ENCODE measurements at places on chromosomes 1 and 21.
A peak's percentile ranks its signal among the peaks of the same experiment; 100 is the strongest.

GRCh38 chr1:150813028-150813707 lies 5.1 kb upstream of the CTSK start:
- no peak for DNase-seq

- no peak for DNase-seq
Observed at GRCh38 chr21:29267666-29268065, 31.1 kb upstream of the BACH1 start.

- DNase-seq, result peak; percentile 31
Observed at GRCh38 chr1:174990382-174990999, 9.3 kb upstream of the CACYBP start.

GRCh38 chr1:101264697-101265096 lies 27.9 kb downstream of the S1PR1 start:
- DNase-seq, result peak; percentile 43

GRCh38 chr1:31937300-31938183 lies 626 bp downstream of the PTP4A2 start:
- peak; percentile 74 for DNase-seq

- DNase-seq, result no peak
Observed at GRCh38 chr1:23159963-23160877, 8.4 kb downstream of the LUZP1 start.

DNA sequence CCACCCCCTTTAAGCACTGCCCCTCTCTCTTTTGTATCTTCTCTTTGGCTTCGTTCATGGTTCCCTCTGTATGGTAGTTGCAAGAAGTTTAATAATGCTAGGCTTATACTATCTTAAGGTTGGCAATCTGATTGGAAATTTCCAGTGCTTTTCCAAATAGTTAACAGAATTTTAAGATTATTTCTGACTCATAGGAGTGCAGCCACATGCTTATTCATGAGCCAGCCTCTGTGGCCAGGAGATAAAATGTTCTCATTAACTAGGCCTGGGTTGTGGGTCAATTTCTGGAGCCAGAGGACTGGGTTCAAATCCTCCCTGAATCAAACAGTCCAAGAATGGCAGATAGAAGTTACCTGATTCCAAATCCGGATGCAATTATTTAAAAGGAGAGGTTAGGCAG lies 103.1 kb downstream of the ATP6V1G3 start:
- DNase-seq, result no peak

DNA sequence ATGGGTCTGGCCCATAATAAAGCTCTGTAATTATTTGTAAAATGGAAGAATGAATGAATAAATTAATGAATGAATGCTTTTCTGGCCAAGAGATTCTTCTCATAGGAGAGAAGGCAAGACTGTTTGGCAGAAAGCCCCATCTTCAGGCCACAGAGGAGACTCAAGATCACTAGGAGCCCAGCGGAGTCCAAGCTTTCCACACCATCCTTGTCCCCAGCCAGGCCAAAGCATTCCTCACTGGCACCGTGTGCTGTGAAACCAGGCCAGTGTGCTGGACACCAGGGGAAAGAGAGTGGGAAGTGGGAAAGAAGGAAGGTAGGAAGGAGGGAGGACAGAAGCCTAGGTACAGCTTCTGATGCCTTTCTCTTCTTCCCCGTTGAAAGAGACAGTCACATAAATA lies 86.4 kb downstream of the PLXNA2 start:
- no peak for DNase-seq

GRCh38 chr1:113946678-113947387 lies 17.7 kb downstream of the HIPK1 start:
- no peak for DNase-seq

DNA sequence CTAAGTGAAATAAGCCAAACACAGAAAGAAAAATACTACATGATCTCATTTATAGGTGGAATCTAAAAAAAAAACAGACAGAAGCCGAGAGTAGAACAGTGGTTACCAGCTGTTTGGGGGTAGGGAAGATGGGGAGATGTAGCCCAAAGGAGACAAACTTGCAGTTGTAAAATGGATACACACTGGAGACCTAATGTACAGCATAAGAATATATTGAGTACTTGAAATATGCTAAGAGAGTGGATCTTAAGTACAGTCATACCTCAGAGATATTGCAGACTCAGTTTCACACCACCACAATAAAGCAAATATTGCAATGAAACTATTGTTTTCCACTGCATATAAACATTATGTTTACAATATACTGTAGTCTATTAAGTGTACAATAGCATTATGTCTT lies 316.7 kb downstream of the LRRC40 start:
- DNase-seq, result no peak

GRCh38 chr1:119363162-119363561 lies 5.4 kb upstream of the HAO2 start:
- DNase-seq, result no peak

GRCh38 chr21:45177039-45177438 lies 102.7 kb downstream of the ADARB1 start:
- no peak for DNase-seq

GRCh38 chr1:103265551-103265950 lies 157.2 kb upstream of the COL11A1 start:
- no peak for DNase-seq

- no peak for DNase-seq
Observed at GRCh38 chr1:12615865-12616708, 1.9 kb downstream of the DHRS3 start.

GRCh38 chr1:6420454-6421042 lies 829 bp upstream of the HES2 start:
- no peak for DNase-seq

- peak; percentile 25 for DNase-seq
Observed at GRCh38 chr21:41460578-41461527, 34.8 kb downstream of the MX1 start.

- DNase-seq, result no peak
Observed at GRCh38 chr1:238248356-238248755, 357.6 kb upstream of the ZP4 start.

DNA sequence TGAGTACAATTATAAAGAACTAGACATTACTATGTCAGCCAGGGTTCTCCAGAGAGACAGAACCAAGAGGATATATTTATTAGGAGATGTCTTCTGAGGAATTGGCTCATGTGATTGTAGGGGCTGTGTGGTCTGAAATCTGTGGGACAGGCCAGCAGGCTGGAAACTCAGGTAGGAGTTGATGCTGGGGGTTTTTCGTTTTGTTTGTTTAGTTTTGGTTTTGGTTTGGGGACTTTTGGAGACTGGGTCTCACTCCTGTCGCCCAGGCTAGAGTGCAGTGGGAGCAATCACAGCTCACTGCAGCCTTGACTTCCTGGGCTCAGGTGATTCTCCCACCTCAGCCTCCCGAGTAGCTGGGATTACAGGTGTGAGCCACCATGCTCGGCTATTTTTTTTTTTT lies 132.9 kb upstream of the ERRFI1 start:
- DNase-seq, result no peak

DNA sequence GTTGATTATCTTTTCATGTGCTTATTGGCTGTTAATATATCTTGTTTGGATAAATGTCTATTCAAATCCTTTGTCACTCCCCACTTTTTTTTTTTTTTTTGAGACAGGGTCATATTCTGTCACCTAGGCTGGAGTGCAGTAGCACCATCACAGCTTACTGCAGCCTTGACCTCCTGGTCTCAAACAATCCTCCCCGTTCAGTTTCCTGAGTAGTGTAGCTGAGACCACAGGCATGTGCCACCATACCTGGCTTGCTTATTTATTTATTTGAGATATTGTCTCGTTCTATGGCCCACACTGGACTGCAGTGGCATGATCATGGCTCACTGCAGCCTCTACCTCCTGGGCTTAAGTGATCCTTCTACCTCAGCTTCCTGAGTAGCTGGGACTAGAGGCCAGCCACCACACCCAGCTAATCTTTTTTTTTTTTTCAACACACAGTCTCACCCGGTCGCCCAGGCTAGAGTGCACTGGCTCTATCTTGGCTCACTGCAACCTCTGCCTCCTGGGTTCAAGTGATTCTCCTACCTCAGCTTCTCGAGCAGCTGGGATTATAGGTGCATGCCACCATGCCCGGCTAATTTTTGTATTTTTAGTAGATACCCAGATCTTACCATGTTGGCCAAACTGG lies 13.9 kb upstream of the MYCL start:
- DNase-seq, result no peak

DNA sequence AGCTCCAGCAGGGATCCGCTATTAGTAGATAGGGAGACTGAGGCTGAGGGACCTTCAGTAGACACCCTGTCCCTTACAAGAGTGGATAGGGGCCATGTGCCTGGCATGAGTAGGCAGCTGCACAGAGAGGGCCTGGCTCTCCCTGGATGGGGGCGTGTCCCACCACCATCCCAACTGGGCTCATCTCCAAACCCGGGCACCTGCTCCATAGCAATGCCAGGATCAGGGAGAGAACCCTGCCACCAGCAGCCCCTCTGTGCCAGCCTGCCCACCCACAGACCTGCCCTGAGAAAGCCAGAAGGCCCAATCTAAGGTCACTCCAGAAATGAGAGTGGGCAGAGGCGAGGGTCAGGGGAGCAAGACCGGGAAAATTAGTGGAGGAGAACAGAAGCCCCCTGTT lies 121.3 kb downstream of the GRIK3 start:
- DNase-seq, result no peak

DNA sequence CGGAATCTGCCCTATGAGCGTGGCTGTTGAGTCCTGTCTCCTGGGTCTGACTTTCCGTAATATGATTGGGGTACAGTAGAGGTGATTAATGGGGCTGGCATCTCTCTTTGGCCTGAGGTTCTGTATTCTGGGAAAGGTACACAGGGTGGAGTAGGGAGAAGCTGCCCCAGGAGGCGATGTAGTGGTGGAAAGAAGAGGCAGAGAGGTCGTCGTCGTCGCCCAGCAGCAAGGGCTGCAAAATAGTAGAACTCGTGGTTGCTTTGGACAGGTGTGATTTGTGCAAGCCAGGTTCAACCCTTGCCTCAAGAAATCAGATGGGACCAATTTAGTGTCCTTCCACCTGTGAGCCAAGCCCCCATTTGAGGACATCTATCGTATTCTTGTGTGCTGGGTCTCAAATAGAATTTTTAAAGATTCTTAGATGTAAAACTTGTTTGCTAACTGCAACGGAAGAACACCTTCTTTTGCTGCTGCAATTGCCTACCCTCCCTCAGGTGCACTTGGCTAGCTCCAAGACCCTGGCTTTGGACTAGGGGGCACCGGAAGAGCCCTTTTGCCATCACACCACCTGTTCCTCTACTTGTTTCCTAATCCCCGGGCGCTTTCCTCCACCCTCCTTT lies 1.3 kb upstream of the HMGN2 start:
- no peak for DNase-seq

DNA sequence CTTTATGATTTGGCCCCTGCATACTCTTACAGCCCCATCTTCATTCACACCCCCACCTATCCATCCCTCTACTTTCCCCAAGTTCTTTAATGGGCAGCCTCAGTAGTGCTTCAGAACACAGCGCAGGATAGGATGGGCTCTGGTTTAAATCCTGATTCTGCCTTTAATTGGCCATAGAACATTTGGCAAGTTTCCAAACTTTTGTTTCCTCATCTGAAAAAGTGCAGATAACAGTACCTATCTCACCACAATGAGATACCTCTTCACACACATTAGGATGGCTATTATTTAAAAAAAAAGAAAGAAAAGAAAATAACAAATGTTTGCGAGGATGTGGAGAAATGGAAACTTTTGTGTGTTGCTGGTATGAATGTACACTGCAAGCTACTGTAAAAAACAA lies 142.5 kb upstream of the VANGL1 start:
- no peak for DNase-seq

GRCh38 chr1:67393240-67393639 lies 37.0 kb downstream of the SERBP1 start:
- DNase-seq, result no peak

DNA sequence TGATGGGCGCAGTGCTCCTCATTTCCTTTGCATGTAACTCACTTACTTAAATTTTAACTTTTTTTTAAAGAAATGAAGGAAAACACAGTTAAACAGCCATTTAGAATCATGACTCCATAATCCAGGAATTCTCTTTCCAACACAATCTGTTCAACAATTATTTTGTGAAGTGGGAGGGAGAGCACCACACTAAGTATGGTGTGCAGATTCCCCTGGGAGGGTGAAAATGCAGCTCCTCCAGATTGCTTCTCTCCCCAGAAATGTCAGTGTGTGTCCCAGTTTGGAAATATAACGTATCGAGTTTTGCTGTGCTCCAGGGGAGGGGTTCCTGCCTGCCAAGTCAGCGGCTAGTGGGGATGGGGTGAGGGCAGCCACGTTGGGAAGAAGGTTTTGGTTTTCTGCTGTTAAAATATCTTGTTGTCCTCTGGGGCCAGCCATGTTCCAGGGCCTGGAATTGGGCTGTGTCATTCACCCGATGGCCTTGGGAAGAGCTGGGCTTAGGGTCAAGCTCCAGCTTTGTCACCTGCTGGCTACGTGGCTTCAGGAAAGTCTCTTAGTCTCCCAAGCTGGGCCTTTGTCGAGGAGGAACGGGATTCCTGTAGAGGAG lies 17.3 kb upstream of the DISP3 start:
- DNase-seq, result no peak

DNA sequence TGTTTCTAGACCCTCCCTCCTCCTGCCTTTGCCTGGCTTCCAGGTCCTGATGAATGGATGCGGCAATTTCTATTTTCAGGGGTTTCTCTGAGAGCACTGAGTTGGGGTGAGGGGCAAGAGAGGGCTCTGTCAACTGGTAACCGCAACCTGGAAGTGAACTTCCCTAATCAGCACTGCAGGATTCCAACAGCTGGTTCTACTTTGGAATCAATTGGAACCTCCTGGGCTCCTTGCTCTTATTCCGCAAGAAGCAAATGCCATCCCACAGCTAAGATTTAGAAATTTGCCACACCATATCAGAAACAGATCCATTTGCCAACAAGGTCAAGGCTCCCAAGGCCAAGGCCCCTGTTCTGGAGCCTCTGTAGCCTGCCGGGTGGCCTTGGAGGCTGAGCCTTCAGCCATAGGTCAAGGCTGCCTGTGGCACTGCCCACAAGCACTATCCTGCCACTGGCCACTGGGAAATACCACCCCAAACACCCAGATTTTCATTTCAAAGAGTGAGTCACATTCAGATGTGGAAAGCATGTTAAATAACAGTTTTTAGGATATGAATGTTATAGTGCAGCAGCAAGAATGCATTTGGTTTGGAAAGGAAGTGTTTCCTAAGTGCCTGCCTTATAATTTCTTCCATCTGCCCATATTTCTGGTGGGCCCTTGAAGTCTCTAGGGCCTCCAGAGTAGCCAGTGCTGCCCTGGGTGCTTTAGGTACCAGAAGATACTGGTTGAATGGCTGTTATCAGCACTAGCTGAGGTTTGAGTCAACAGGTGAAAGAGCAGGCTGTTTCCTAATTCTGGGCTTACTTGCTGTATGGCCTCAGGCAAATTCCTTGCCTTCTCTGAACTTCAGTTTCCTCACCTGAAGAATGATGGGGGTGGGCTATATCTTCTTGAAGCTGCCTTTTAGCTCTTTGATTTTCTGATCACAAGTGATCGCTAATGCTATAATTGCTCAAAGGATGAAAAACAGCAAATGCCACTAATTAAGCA lies 56.3 kb upstream of the JUN start:
- DNase-seq, result no peak
